ENCODE measurements at places on chromosomes 4 and X.

GRCh38 chrX:144849141-144849540, 398.2 kb upstream of the SPANXN1 start:
- ATAC-seq, result no peak

DNA sequence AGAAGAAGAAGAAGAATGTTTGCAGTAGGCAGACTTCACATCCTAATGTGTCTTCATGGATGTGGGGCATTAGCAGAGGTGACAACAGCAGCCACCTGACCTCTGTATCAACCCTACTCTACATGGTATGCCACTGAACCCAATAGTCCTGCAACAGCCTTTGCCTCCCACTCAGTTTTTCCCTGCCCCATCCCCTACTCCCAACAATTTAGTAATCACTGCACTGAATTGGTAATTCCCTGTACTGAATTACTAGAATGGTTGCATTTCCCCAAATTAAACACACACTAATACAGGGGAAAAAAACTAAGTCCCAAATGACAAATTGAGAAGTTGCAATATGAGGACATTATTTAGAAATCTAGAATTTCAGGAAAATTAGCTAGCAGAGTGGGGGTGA, 31.4 kb upstream of the FAM241A start:
- ATAC-seq, result no peak

DNA sequence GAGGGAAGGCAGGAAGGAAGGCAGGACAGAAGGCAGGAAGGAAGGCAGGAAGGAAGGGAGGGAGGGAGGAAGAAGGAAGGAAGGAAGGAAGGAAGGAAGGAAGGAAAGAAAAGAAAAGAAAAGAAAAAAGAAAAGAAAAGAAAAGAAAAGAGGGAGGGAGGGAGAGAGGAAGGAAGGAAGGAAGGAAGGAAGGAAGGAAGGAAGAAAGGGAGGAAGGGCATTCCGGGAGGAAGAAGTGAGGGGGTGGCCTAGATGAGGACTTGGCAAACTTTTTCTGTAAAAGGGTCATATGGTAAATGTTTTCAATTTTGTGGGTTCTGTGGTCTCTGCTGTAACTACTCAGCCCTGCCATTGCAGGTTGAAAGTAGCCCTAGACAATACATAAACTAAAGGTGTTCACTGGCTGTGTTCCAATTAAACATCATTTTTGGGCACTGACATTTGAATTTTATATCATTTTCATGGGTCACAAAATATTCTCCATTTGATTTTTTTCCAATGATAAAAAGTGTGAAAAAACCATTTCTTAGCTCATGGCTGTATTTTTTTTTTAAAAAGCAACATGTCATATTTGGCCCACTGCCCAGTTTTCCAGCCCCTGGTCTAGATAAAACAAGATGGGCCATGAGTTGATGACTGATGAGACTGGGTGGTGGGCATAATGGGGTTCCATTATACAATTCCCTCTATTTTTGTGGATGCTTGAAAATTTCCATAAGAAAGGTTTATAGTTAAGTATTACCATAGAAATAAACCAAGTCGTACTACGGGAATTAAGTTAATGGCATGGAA, 3.1 kb downstream of the ZNF630 start:
- no peak for ATAC-seq

DNA sequence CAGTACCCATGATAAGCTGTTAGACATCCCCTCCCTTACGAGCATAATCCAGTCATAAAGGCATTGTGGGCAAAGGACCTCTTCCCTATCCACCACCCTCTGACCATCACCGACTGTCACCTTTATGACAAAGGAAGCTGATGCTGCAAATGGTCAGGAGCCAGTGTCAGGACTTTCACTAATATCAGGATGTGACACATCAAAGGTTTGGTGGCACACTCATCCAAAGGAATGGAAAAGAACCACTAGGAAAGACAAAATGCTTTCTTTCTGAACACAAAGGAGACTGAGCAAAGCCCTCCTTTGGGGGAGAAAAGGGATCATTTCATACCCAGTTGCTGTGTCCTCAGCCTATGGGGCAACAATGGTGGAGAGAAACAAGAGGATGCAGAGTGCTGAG, 66.9 kb upstream of the PROM1 start:
- ATAC-seq, result no peak

- no peak for ATAC-seq
Measured at GRCh38 chrX:148905400-148905799, 405.0 kb downstream of the AFF2 start.

Data from SK-N-SH treated with all-trans-retinoic acid at 6 μM for 48 hours (cell line).